ENCODE measurements at places on chromosomes 12 and 14. TPM values are rescaled to one million over a fixed set of nuclear protein-coding genes. Genes with fewer than 3 reads are reported as not detected.

SLC35E3 gene
- 8.7 TPM for total RNA-seq

PMCH gene
- not detected for total RNA-seq

RNASE4 gene
- 22.8 TPM for total RNA-seq

DNA sequence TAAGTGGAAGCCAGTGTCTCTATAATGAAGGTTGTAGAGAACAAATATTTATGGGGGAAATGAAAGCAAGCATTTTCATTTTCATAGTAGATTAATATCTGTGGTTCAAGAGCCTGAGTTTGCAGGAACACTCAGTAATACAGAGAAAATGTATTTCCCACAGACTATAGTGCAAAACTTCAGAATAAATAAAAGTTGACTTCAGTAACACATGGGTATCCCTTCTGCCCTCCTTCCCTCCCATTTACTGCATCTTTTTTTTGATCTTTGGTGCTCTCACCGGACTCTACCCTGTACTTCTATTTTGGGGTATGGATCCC lies 75.3 kb upstream of the AMN1 start:
- DNase-seq = no peak

CHGA gene
- 0.38 TPM for total RNA-seq

DNA sequence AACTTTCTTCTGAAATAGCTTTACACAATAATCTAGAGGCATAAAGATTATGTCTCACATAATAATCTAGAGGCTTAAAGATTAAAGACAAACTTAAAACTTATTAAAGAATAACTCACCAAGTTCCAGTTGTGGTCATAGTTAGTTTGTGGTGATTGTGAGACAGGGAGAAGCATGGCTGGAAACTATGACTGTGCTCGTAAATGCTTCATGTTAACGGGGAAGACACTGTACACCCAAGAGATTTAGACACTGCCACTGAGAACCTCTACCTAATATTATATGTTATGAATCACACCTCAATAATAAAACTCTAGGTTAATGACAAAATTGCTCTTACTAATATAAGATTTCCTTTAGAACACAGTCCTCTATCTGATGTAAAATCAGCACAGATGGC lies 541.6 kb downstream of the TMEM121 start:
- DNase-seq = no peak

KERA gene
- not detected for total RNA-seq
